ENCODE measurements at places on chromosomes 3 and 15. TPM values are rescaled to one million over a fixed set of nuclear protein-coding genes. Genes with fewer than 3 reads are reported as not detected.

Gene ITGA11
- 5.3 TPM for total RNA-seq

Gene GCSAM
- total RNA-seq, result not detected

Gene VEPH1
- 0.10 TPM for total RNA-seq

Gene ZNF710
- total RNA-seq, result 8.5 TPM

Gene MASP1
- total RNA-seq, result not detected

Gene PRR23A
- total RNA-seq, result not detected

Gene GRK7
- total RNA-seq, result not detected

Gene SPTBN5
- 0.09 TPM for total RNA-seq

Gene SLC15A2
- total RNA-seq, result 0.35 TPM

Gene GOLGA8G
- not detected for total RNA-seq

Gene TMEM40
- total RNA-seq, result 0.29 TPM

Gene DAZL
- not detected for total RNA-seq

Gene HRH1
- total RNA-seq, result 9.7 TPM

Gene CD200R1
- total RNA-seq, result 0.09 TPM

Gene CYP1A2
- total RNA-seq, result not detected

Gene PPP2R3A
- 2.7 TPM for total RNA-seq

Gene GJD2
- not detected for total RNA-seq

Gene EXD1
- total RNA-seq, result not detected

Gene PLA2G4E
- total RNA-seq, result not detected

Gene GOLGA8J
- not detected for total RNA-seq

Gene CRABP1
- total RNA-seq, result 0.71 TPM

Gene CILP
- 0.05 TPM for total RNA-seq

Gene C2CD4A
- total RNA-seq, result not detected

Gene FEZF2
- total RNA-seq, result not detected

Gene GHSR
- not detected for total RNA-seq

Gene MAP6D1
- 6.5 TPM for total RNA-seq

Gene ACAA1
- 48.9 TPM for total RNA-seq

Gene SKOR1
- 0.03 TPM for total RNA-seq

Gene NIT2
- total RNA-seq, result 91.8 TPM

Gene VWA5B2
- 0.35 TPM for total RNA-seq

Gene FES
- total RNA-seq, result 1.0 TPM

Gene DUOX2
- 0.02 TPM for total RNA-seq

Gene FBXL2
- total RNA-seq, result 6.0 TPM

Gene ROPN1
- total RNA-seq, result not detected

Gene RASL12
- total RNA-seq, result 0.09 TPM

Gene KNG1
- not detected for total RNA-seq

Gene GPR62
- not detected for total RNA-seq

Gene EFCAB12
- total RNA-seq, result 0.47 TPM

Gene SLCO3A1
- 24.7 TPM for total RNA-seq

Gene PDIA3
- total RNA-seq, result 284 TPM

Gene IGSF11
- 3.9 TPM for total RNA-seq

Gene ZNF717
- total RNA-seq, result 3.2 TPM

Gene CPOX
- 24.9 TPM for total RNA-seq

Gene SERPINI2
- total RNA-seq, result not detected

Gene MEX3B
- total RNA-seq, result 4.3 TPM

Gene FGF7
- total RNA-seq, result not detected

Gene CNTN3
- not detected for total RNA-seq

Gene OXTR
- total RNA-seq, result 10.9 TPM

Gene TUBGCP4
- 5.4 TPM for total RNA-seq

Gene MYLK
- 15.6 TPM for total RNA-seq

Measured in A549 treated with CpdA at 1 μM for 4 hours (cell line).